Hindlimb muscle (tissue), 1 donor: ENCODE measurements at places on chromosomes 7 and 10. TPM values are rescaled to one million over a fixed set of nuclear protein-coding genes. Genes with fewer than 3 reads are reported as not detected.

DNA sequence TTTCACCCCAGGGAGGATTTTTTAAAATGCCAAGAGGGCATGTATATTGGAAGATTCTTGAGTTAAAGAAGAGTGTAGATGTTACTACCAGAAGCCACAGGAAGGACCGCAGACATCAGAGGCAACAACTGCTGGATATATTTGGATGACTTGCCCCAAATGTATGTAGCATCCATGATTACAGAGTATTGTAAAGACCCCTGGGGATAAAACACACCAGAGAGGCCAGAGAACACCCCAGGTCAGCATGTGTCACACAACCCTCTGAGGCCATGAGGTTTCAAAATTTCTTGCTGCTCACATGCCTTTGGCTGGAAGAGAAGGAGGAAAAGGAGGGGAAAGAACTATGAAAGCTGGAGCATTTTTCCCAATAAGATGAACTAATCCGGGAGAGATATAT is 108.0 kb upstream of the LSM8 start:
- DNase-seq, result no peak

- DNase-seq, result no peak
These were observed 386.0 kb downstream of the KIF20B start for GRCh38 chr10:90087197-90088023.

GRCh38 chr10:59336632-59337031 is 25.7 kb downstream of the FAM13C start:
- DNase-seq, result peak; percentile 81

- DNase-seq, result no peak
These were observed 98.5 kb downstream of the WDR37 start for GRCh38 chr10:1154531-1155295.

DNA sequence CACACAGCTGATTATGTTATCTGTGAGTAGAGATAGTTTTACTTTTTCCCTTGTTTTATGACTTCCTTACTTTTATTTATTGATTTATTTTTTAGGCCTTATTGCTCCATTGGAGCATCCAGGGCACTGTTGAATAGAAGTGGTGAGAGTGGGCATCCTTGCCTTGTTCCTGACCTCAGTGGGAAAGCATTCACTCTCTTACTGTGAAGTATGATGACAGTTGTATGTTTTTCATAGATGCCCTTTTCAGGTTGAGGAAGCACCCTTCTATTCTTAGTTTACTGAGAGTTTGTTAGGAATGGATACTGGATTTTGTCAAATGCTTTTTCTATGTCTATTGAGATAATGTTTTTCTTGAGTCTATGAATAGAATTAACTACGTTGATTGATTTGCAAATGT is 88.6 kb downstream of the XRCC2 start:
- no peak for DNase-seq

GRCh38 chr10:100076750-100077149 is 4.9 kb downstream of the CPN1 start:
- no peak for DNase-seq

- no peak for DNase-seq
These were observed 36.3 kb upstream of the GOT1 start for GRCh38 chr10:99466632-99467223.

- no peak for DNase-seq
These were observed 196.6 kb downstream of the ARL4A start for GRCh38 chr7:12884033-12884432.

- no peak for DNase-seq
These were observed 8.5 kb downstream of the CACUL1 start for GRCh38 chr10:118746246-118746645.

DNA sequence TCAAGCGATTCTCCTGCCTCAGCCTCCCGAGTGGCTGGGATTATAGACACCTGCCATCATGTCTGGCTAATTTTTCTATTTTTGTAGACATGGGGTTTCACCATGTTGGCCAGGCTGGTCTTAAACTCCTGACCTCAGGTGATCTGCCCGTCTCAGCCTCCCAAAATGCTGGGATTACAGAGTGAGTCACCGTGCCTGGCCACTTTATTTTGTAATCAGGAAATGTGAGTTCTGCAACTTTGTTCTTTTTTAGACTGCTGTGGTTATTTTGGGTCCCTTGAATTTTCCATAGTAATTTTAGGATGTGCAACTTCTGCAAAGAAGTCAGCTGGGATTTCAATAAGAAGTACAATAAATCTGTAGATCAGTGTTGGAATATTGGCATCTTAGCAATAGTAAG is 96.8 kb downstream of the CYTH3 start:
- DNase-seq, result no peak

GRCh38 chr7:92781117-92781720 is 55.2 kb downstream of the CDK6 start:
- DNase-seq, result peak; percentile 61

DNA sequence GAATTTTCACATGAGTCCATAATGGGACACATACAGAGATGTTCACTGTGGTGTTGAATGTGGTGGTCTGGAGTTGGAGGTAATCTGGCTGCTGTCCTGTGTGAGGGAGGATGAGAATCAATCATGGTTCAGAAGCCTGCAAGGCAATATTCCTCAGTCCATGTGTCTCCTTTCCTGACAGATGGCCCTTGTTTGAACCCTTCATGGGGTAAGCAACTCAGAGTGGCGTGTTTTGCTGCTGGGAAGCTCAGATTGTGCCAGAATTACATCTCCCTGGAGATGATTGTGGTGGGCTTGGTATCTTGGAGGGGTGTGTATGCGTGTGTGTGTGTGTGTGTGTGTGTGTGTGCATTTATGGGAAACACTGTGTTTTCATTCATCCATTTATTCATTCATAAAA is 44.5 kb upstream of the COMTD1 start:
- DNase-seq, result no peak

- no peak for DNase-seq
These were observed 268.5 kb downstream of the RPS24 start for GRCh38 chr10:78301891-78302738.

GRCh38 chr10:95425592-95426465 is 135.0 kb upstream of the PDLIM1 start:
- no peak for DNase-seq

- no peak for DNase-seq
These were observed 11.3 kb downstream of the SPAM1 start for GRCh38 chr7:123936388-123936787.

- DNase-seq, result no peak
These were observed 170.4 kb upstream of the C7orf33 start for GRCh38 chr7:148419856-148420832.

DNA sequence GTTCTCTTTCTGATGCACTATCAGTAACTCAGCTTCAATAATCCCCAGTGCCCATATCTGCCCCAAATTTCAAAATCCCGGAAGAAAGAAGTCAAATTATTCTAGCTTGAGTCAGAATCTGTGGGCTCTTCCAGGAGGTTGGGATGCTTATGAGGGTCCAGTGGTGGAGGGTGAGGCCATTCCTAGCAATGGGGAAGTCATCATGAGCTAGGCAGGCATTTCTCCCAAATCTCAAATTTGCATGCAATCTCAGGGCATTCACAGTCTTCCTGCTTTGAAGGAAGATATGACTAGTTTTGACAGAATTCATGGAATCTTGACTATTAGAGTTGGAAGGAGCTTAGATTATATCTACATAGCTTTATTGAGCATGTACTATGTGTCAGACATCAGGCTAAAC is 164.3 kb upstream of the AGK start:
- DNase-seq, result no peak

- peak; percentile 3 for DNase-seq
These were observed 59.8 kb upstream of the TES start for GRCh38 chr7:116150588-116150987.

DNA sequence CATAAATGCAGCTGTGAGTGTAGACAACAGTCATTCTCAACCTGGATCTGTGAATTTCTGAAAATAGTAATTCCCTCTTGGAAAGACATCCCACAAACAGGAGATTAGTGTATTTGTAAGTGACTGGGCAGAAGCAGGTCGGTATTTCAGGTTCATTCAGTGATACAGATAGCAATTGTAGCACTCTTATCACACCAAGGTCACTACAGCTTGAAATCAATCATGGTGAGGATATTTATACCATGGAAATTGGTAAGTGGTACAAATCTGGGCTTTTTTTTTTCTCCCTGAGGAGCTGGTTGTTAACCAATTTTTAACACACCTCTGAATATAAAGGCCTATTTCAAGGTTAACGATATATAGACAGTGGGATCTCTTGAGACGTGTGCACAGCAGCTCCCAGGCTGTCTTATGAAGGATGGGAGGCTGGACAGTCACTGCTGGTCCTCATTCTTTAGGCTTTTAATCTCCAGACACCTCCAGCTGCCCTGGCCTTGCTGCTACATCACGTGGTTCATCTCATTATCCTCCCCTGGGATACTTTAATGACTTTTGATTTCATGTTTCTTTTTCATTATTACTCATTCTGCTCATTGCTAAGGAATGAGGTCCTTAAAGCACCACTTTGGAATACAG is 87.1 kb downstream of the ITGA8 start:
- DNase-seq, result no peak

DNA sequence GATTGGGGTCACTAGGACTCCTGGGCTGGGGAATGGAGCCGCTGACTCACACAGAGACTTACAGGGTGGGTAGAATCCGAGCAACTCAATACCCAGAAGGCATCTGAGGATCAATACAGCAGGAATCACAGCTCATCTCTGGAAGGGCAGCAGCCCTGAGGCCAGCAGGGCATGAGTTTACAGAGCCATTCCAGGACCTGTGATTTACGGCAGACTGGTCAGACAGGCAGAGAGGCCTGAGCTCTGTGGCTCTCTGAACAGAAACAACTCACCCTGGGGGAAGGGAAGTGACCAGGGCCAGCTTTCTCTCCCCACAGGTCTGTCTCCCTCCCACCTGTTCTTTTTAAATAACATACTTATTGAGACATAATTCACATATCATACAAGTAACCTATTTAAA is 88.2 kb upstream of the CXCL12 start:
- DNase-seq, result no peak

GRCh38 chr10:5355594-5356301 is 9.0 kb upstream of the UCN3 start:
- no peak for DNase-seq

DNA sequence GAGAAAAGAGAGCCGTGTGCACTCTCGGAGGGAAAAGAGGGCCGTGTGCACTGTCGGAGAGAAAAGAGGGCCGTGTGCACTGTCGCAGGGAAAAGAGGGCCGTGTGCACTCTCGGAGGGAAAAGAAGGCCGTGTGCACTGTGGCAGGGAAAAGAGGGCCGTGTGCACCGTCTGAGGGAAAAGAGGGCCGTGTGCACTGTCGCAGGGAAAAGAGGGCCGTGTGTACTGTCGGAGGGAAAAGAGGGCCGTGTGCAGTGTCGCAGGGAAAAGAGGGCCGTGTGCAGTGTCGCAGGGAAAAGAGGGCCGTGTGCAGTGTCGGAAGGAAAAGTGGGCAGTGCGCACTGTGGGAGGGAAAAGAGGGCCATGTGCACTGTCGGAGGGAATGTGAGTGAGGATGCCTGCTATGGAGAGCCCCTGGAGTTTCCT is 188.7 kb downstream of the DNAJB6 start:
- no peak for DNase-seq

DNA sequence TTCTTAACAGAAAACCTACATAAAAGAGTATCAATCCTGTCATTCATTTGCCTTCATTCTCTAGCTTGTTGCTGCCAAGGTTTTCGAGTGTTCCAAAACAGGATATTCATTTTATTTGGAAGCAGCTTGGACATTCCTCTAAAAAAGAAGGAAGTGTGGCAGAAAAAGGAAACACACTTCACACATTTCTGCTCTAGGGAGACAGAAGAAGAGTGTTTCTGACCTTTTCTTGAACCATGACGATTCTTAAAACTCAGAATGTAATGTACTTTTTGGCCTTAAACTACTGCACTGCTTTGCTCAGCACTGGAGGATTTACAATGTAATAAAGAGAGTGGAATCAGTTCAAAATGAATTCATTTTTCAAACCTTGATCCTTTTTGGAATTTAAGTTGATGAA is 81.3 kb downstream of the SEMA3A start:
- peak; percentile 65 for DNase-seq

DNA sequence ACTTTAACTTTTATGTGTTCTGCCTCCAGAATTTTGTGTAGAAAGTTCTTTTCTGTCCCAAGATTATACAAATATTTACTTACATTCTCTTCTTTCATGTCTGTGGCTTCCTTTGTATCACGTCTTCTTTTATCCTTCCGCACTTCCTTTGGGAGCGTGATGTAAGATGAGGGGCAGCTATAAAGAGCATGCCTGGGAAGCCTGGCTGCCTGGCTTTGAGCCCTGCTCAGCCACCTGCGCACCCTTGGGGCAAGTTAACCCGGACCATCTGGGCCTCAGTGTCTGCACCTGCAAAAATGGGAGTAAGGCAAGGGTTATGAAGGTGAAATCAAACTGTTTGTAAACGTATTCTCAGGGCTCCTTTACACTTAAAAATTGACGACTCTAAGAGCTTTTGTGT is 25.2 kb downstream of the PALD1 start:
- DNase-seq, result no peak

DNA sequence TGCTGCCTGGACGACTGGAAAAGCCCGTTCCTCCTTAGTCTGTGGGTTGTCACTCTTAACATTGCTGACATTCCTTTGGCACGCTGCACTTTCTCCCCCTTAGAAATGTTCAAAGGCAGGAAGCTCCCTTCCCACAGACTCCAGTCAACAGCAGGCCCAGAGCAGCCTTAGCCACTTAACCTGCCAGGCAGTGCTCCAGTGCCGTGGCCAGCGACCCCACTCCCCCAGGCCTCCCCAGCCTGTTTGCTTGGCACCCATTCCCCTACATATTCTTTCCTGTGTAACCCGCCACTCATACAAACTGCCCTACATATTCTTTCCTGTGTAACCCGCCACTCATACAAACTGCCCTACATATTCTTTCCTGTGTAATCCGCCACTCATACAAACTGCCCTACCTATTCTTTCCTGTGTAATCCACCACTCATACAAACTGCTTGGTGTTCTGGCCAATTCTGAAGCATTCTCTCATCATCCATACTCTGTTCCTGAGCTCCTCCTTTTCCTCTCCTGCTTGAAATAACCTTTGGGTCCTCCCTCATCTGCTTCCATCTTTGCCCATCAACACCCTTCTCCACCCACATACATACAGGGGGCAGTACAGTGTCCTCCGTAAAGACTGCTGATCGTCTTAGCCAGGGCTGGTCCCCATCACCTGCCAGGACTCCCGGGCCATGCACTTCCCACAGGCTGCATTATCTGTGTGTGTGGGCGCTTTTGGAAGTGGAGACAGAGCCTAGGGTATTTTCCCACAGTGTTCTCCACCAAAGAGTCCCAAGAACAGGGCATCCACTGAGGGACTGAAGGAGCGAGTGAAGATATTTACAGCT is 57.3 kb downstream of the ADARB2 start:
- DNase-seq, result no peak

- no peak for DNase-seq
These were observed 536 bp downstream of the C10orf105 start for GRCh38 chr10:71719042-71719441.

GRCh38 chr7:106053109-106053508 is 59.0 kb downstream of the SYPL1 start:
- no peak for DNase-seq

GRCh38 chr10:93199191-93199751 is 125.6 kb downstream of the CYP26A1 start:
- peak; percentile 84 for DNase-seq

GRCh38 chr7:127738859-127739258 is 86.9 kb downstream of the SND1 start:
- no peak for DNase-seq

GRCh38 chr10:77800320-77800719 is 126.2 kb downstream of the DLG5 start:
- DNase-seq, result no peak

ACTL6B gene
- polyA plus RNA-seq, result not detected

FAM25A gene
- polyA plus RNA-seq, result not detected

DENND10 gene
- polyA plus RNA-seq, result 28.2 TPM

RNF32 gene
- polyA plus RNA-seq, result 1.8 TPM

RABGEF1 gene
- polyA plus RNA-seq, result 21.9 TPM

CCDC186 gene
- 10.3 TPM for polyA plus RNA-seq

FAM25G gene
- not detected for polyA plus RNA-seq

C10orf90 gene
- 0.49 TPM for polyA plus RNA-seq

TET1 gene
- polyA plus RNA-seq, result 10.8 TPM

LEP gene
- 0.05 TPM for polyA plus RNA-seq

DLD gene
- polyA plus RNA-seq, result 77.9 TPM
